IgD-negative memory B cell (primary cell): ENCODE measurements at places on chromosomes 2 and 18. TPM values are rescaled to one million over a fixed set of nuclear protein-coding genes. Genes with fewer than 3 reads are reported as not detected.

The NEDD4L gene
- 9.6 TPM for polyA plus RNA-seq

The SP5 gene
- polyA plus RNA-seq, result not detected

The DRC1 gene
- polyA plus RNA-seq, result not detected

The DSG4 gene
- not detected for polyA plus RNA-seq

The CENPA gene
- not detected for polyA plus RNA-seq

The COL4A4 gene
- 20.8 TPM for polyA plus RNA-seq

The AKAIN1 gene
- polyA plus RNA-seq, result not detected

The ABCB11 gene
- polyA plus RNA-seq, result not detected

The TRIM43 gene
- polyA plus RNA-seq, result not detected

The GCA gene
- polyA plus RNA-seq, result 52.4 TPM

The LIPG gene
- polyA plus RNA-seq, result not detected

The EMX1 gene
- not detected for polyA plus RNA-seq

The EEF1B2 gene
- polyA plus RNA-seq, result 1,100 TPM

The RPRM gene
- polyA plus RNA-seq, result not detected

The COLEC12 gene
- polyA plus RNA-seq, result not detected

The CNGA3 gene
- polyA plus RNA-seq, result not detected

The RNF152 gene
- not detected for polyA plus RNA-seq

The MALT1 gene
- 51.9 TPM for polyA plus RNA-seq

The FNDC4 gene
- not detected for polyA plus RNA-seq

The SP100 gene
- polyA plus RNA-seq, result 288 TPM

The ALPI gene
- not detected for polyA plus RNA-seq

The HAAO gene
- polyA plus RNA-seq, result 5.7 TPM

The MALL gene
- polyA plus RNA-seq, result not detected

The ANKRD53 gene
- not detected for polyA plus RNA-seq

The KCNJ13 gene
- polyA plus RNA-seq, result 0.09 TPM

The ESPNL gene
- 5.5 TPM for polyA plus RNA-seq

The RFX8 gene
- polyA plus RNA-seq, result not detected

The LGALSL gene
- polyA plus RNA-seq, result 0.45 TPM

The CRACDL gene
- polyA plus RNA-seq, result not detected

The LYG2 gene
- polyA plus RNA-seq, result not detected

The POU3F3 gene
- polyA plus RNA-seq, result not detected

The NPPC gene
- polyA plus RNA-seq, result not detected

The C2orf78 gene
- not detected for polyA plus RNA-seq

The ATP6V1C2 gene
- 0.30 TPM for polyA plus RNA-seq

The MREG gene
- 2.4 TPM for polyA plus RNA-seq

The TUBA4B gene
- not detected for polyA plus RNA-seq

The SOWAHC gene
- not detected for polyA plus RNA-seq

The NRBP1 gene
- polyA plus RNA-seq, result 69.2 TPM

The DNER gene
- polyA plus RNA-seq, result not detected

The AMER3 gene
- polyA plus RNA-seq, result not detected

The ZNF804A gene
- polyA plus RNA-seq, result 4.5 TPM

The ILKAP gene
- 50.2 TPM for polyA plus RNA-seq

The STAT4 gene
- polyA plus RNA-seq, result 1.9 TPM

The TOGARAM2 gene
- 0.28 TPM for polyA plus RNA-seq

The BOLL gene
- polyA plus RNA-seq, result not detected

The MEIS1 gene
- 0.33 TPM for polyA plus RNA-seq

The TACR1 gene
- polyA plus RNA-seq, result not detected

The C1QL2 gene
- polyA plus RNA-seq, result not detected

The RAPGEF4 gene
- polyA plus RNA-seq, result not detected

The SERPINB4 gene
- not detected for polyA plus RNA-seq

The WDSUB1 gene
- 12.3 TPM for polyA plus RNA-seq

The TBR1 gene
- not detected for polyA plus RNA-seq

The CNOT11 gene
- 46.8 TPM for polyA plus RNA-seq

The RNF125 gene
- polyA plus RNA-seq, result 11.7 TPM

The AP1S3 gene
- 23.0 TPM for polyA plus RNA-seq

The RRM2 gene
- polyA plus RNA-seq, result 1.0 TPM
